GM13976 (cell line): ENCODE measurements at places on chromosomes 6 and 20.

- DNase-seq, result no peak
These were observed 1.6 kb downstream of the FOXP4 start for GRCh38 chr6:41547799-41548097.

DNA sequence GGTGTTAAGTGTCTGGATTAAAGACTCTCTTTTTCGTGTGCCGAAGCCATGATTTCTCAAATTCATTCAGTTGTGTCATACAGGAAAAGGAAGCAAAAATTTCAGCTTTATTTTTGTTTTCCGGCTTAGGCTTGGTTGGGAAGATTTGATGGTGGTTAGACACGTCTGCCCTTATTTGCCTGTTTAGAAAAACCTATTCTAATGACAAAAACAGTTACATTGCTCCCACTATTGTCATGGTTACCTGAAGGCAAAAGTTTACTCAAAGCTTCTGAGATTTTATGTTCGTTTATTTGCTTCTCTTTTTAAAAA lies 982 bp downstream of the DNAJC5 start:
- DNase-seq, result no peak

- no peak for DNase-seq
These were observed 16.1 kb downstream of the HLA-F start for GRCh38 chr6:29739136-29739881.

GRCh38 chr6:11631008-11631407 lies 93.5 kb downstream of the TMEM170B start:
- no peak for DNase-seq

DNA sequence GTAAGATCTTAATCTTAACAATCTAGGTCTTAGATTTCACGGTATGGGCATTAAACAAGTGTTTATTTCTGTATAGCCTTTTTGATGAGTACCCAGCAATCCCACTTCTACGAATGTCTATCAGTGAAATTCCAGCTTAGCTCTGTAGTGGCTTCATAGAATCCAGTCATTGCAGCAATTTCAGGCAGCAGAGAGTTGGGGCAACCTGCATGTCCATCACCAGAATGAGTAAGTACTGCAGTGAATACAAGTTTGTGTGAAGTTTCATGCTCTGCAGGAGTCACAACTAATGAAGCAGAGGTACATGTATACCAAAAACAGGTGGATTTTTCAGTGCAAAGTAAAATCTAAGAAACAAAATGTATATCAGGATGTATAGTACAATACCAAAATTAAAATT lies 151.7 kb downstream of the OR2B2 start:
- DNase-seq, result no peak

DNA sequence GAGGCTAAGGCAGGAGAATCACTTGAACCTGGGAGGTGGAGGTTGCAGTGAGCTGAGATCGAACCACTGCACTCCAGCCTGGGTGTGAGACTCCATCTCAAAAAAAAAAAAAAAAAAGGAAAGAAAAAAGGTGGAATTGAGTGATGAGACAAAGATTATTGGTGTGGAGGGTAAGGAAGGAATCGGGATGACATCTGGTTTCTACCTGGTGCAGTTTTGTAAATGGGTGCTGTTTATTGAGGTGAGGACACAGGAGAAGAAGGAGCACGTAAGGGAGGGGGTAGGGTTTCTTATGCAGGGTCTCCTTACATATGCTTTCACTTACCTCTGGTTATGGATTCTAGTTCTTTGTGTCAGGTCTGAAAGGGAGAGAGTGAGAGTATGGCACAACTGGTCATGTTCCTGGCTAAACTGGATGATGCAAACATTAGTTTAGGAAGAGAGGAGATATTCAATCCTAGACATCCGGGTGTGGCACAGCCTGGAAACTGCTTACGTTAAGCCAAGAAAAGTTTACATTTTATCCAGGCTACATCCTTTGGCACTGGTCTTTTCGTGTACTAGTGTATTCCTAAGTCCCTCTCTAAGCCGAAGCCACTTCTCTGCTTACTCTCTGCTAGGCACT lies 5.4 kb downstream of the RALY start:
- DNase-seq, result no peak

- DNase-seq, result no peak
These were observed 739 bp downstream of the GSS start for GRCh38 chr20:34954904-34955230.

DNA sequence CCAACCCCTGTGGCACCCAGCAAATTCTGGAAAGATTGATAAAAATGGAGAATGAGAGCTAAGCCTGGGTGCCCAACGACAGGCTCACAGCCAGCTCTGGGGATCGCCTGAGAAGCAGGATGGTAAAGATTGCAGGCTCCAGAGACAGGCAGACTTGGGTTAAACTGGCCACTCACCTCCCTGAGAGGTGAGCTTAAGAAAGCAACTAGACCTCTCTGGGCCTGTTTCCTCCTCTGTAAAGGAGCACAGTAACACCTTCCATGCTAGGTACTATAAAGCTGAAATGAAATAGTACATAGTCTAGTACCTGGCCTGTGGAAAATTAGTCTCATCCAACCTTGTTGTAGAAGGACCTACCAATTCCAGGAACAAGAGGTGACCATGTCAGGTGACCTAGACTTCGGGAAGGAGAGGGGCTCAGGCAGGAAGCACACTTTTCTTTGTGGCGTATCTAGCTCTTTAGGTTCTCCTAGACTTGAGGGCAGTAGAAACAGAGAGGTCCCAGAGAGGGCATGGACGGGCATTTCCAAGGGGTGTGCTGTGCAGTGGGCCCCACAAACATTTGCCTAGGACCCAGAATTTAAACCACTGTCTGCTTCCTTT lies 142.8 kb upstream of the MYLIP start:
- no peak for DNase-seq

DNA sequence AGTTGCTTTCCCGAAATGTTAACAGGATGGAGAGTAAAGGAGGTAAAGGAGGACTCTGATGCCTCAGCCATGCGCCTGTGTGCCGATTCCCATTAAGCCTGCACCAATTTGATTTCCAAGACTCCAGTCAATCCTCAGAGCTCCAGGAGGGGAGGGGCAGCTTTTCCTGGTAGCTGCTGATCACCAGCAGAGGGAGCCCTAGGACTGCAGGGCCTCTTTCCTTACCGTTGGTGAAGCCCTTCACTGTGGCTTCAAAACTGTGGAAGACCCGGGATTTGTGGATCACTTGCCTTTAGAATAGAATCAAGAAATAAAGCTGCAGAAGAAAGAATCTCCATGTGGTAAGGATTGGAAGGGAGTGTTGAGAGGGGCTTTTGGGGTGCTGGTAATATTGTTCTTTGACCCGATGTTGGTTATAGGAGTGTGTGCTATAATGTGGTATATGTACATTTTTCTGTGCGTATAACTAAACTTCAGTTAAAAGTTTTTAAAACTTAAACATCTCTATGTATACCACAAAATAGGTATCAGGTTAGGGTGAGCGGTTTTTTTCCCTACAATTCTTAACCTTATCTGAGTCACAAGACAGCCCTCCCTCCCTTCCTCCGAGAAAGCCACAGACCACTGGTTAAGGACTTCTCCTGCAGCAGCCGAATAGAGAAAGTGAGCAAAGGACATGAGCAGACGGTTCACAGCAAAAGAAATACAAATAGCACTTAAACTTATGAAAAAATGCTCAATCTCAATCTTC lies 6.9 kb upstream of the OSER1 start:
- DNase-seq, result peak; percentile 53

DNA sequence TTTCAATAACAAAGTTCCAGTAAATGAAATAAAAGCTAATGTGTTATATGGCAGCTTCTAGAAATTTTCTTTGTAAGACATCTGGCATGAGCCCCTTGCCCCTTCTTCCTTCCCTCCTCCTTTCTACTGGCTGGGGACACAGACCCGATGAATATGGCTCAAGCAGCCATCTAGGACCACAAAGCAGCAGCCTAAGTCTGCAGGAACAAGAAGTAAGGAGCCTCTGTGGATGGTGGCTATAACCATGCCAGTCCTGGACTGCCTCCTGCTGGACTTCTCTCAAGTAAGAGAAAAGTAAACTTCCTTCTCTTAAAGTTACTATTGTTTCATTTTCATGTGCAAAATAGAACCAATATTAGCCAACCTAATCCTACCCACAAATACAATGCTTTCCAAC lies 114.9 kb upstream of the DST start:
- no peak for DNase-seq

DNA sequence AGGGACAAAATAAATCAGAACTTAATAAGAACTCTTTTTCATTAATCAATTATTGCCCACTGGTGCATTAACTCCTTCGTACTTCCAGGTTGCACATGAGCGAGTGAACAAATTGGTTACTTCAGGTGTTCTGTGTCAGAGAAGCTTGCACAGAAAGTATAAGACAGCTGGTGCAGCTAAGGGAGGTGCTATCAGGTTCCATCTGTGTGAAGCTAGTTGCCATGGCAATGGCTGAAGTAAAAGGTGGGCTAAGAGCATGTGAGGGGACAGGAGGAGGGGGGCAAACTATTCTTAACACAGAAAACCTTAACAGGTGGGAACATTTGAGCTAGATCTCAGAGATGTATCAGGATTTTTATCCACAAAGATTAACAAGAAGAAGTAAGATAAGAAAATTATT lies 81.6 kb downstream of the MANEA start:
- no peak for DNase-seq

DNA sequence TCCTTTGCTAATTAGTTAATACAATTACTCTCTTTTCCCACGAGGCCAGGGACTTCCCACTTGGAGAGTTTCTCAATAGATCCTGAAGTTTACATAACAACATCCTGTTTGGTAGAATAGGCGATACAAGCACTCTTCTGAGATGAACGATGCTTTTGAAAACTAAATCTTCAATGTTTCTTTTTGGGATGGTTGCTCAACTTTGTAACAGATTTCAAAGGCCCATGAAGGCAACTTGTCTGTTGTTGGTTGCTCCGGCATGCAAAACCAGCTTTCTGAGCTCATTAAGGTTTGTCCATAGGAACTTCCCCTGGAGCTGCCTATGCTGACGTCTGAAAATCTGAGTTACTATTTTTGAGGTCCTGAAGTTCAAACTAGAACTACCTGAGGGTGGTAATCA lies 25.9 kb upstream of the ROS1 start:
- DNase-seq, result no peak

- DNase-seq, result no peak
These were observed 478.2 kb upstream of the CITED2 start for GRCh38 chr6:139852488-139853140.

- no peak for DNase-seq
These were observed 89.1 kb upstream of the TOX2 start for GRCh38 chr20:43825581-43825980.

- DNase-seq, result no peak
These were observed 362.4 kb downstream of the UTRN start for GRCh38 chr6:144647406-144647964.

DNA sequence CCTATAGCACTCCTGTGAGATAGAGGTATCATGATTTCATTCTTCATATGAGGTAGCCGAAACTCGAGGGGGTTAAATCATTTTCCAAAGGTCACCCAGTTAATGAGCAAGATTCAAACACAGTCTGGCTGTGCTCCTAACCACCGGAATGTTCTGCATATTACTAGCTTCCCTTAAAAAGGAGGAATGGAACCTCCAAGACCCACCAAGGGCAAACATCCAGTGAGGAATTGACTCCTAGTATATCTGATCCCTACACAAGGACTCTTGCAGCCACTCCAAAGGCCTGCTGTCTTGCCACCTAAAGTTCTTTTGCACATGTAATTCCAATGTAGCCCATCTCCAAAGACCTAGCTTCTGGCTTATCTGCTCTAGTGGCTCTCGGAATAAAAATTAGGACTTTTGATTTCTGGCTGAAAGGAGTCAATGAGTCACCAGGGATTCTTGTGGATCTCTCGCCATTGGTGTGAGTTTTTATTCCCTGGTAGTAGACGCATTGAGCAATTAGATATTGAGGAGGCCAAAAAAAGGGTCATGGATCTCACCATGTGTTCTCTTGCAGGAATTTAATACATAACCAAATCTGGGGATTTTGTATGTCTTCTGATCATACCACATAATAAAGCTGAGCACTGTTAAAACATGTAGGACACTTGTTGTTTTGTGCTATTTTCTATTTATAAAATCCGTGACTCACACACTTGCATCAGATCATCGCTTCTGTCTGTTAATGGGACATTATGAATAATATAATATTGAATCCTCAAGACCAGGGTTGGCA lies 9.1 kb downstream of the BCAS1 start:
- DNase-seq, result no peak

- peak; percentile 29 for DNase-seq
These were observed 610.3 kb downstream of the RNF144B start for GRCh38 chr6:18997375-18997826.

GRCh38 chr20:25038591-25039015 lies 19.3 kb downstream of the ACSS1 start:
- no peak for DNase-seq

- no peak for DNase-seq
These were observed 29.9 kb upstream of the SAMD3 start for GRCh38 chr6:130252527-130253237.

DNA sequence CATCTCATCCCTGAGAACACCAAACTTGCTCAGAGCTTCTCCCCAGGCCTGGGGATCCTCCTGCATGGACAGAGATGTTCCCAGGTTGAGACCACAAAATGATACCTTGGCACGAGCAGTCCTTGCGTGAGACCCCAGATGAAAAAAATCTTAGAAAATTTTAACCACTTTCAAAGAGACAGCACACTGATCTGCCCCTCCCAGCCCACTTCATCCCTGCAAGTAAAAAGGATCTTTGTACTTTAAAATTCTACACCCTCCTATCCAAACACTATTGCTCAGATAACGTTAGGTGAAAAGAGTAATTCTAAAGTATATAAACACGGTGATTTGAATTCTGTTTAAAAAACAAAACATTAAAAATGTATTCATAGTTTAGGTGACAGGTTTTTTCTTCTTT lies 98.5 kb downstream of the SLC23A2 start:
- no peak for DNase-seq

DNA sequence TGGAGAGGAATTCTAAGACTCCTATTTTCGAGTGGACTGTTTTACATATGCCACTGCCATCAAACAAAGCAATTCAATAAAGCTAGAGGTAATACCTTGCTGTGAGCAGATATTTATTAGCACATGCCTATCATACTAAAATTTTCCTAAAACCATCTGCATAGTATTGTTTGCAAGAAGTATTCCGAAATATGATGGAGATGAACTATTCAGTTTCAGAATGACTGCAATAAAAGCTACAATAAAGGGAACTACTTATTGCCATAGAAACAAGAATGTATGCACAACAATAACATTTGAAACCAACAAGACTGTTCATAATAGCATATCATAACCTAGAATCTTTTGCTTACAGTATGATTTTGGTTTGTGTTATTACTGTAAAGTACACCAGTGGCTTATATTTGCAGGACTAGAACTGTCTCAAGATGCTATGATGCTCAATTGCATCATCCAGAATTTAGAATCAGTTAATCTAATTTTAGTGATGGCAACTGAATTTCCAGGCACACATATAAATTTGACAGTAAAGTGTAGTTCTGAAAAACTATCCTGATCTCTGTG lies 144.3 kb downstream of the GRIK2 start:
- DNase-seq, result no peak

DNA sequence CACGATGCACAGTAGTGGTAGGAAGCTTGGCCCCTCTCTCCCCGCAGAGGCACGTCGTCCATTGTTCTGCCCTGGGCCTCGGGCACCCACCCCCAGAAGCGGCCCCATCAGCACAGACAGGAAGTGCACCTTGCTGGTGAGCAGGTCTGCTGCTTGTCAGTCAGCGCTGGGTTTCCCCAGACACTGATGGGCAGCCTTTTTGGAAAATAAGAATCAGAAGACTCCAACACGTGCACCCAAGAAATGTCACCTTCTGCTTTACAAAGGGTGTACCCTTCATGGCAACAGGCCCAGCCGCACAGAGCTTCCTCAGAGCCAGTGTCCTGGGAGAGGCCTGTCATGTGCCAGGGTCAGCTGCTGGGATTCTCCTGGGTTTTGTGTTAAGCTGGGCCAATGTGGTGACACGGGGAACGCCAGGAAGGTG lies 34.7 kb upstream of the IRF4 start:
- DNase-seq, result peak; percentile 89
